Retinal pigment epithelial cell (primary cell): ENCODE measurements at places on chromosomes 7 and 10.

DNA sequence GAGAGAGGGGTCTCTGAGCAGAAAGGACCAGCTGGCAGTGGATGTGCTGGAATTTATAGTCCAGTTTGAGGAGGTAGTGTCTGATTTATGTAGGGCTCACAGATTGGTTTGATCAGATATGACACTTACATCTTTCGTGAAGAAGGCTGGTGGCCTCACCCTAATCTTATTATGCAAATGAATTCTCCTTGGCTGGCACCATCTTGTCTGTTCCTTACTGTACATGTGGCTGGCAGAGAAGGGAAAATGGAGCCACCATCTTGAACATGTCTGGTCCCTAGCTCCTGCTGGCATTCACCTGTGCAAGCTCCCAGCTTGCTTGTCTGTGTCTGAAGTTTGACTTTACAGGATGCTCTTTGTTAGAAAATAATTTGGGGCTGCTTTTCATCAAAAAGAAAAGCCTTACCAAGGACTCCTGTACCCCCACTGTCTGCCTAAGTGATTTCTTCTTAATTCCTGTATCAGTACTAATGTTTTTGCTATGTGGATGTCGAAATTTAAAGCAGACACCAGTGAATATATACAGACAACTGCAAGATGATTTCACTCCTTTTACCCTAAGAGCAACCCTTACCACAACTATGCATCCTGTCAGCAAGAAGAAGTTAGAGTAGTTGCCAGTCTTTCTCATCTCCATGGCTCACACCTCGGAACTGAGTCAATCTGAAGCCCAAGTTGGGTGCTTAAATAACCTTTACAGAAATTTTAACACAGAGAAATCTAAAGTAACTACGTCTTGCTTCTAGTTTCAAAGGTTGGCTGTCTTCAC is 322.0 kb upstream of the SEMA3D start:
- no peak for DNase-seq

- DNase-seq, result no peak
These were observed 1.0 kb downstream of the TNS3 start for GRCh38 chr7:47580811-47581331.

GRCh38 chr10:78537018-78537417 is 503.4 kb downstream of the RPS24 start:
- DNase-seq, result no peak

DNA sequence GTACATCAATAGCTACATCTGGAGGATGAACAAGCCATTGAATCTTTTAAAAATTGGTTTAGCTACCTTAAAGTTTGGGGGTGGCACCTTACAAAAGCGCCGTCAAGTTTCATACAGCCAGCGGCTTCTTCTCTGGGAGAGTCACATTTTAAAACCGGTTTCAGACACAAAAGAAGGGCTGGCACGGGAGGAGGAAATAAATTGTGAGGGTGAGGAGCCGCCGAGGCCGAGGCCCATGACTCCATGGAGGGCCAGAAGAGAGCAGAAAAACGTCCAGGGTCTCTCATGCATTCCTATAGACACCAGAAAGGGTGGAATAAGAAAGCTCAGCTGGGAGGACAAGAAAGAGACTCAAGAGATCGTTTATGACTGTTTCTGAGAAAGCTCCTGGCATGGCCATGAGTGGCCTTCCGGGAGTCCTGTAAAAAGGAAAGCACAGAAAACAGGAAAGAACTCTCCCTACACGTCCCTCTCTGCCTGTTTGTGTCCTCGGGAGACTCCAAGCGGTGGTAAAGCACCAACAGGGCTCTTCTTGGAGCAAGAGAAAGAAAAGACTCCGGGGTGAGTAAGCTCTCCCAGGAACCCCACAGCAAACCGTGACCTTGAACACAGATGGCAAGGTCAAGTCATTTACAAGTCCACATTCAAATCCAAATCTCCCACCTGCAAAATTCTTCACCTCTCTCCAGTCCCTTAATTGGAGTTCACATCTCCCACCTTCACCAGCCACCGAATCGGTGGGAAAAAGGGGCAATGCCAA is 1.8 kb downstream of the FRAT2 start:
- DNase-seq, result peak; percentile 45
